PC-3 (cell line): ENCODE measurements at places on chromosomes 4 and X. TPM values are rescaled to one million over a fixed set of nuclear protein-coding genes. Genes with fewer than 3 reads are reported as not detected.

Gene MAGEA6
- 1.2 and 1.3 TPM in 2 replicates for total RNA-seq

Gene FREM3
- total RNA-seq = not detected in 2 replicates

Gene GSTCD
- 12.1 and 15.4 TPM in 2 replicates for total RNA-seq

Gene GPR119
- not detected in 2 replicates for total RNA-seq
